Stimulated activated CD4-positive, alpha-beta T cell treated with anti-CD3 and anti-CD28 coated beads, Interleukin-4, amount 100 ng/mL, for 48 hours (primary cell): ENCODE measurements at places on chromosomes 5 and 9.

GRCh38 chr9:93660352-93661046, 84.1 kb downstream of the PHF2 start:
- no peak for DNase-seq

- DNase-seq, result no peak
Observed at GRCh38 chr9:108162664-108163063, 673.1 kb upstream of the KLF4 start.

- DNase-seq, result no peak
Observed at GRCh38 chr5:178431063-178431781, 159.0 kb downstream of the COL23A1 start.

DNA sequence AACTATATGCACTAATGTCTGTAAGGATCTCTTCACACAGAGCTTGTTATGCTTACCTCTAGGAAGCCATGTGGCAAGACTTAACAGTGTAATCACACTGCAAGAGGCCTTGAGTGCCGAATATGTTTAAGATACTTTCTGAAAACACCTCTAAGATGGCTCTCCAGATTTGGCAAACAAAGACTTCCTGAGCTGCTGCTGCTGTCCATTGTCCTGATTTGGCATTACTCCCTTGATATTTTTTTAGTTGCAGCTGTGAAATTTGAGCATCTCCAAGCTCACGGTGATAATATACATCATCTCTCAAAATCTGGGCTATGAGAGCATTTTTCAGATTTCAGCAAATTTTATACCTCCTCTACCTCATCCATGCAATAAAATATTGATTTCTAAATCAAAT, 384.5 kb upstream of the CDH6 start:
- DNase-seq, result no peak

DNA sequence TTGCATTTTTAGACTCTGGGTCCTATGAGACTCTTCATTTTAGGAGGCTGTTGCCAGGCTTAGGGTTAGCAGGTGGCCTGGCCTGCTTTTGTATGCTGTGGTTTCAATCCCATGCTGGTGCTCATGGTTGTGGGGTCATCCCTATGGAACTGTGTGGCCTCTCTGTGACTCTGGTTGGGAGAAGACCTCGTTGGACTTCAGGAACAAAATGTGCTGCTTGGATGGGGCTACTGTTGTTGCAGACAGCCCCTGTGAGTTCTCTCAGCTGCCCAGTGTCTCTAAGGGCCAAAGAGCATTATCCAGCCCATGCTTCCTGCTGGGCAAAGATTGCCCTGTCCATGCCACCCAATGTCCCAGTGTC, 169.5 kb upstream of the S1PR3 start:
- no peak for DNase-seq

DNA sequence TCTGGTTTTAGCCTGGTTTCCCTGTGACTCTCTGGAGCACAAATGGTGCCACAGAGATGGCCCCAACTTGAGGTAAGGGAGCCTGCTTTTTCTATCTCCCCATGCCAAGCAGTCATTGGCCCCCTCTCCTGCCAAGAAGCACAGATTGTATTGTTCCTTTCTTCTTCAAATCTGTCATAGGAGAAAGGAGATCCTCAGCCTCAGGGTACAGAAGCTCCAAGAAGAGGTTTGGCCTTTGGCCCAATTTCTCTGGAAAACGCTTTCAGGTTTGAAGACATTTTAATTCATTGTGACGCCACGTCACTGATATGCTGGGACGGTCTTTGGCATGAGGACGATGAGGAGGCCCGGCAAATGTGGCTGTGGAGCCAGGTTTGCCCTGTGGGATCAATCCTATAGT, 29.2 kb upstream of the PANK3 start:
- no peak for DNase-seq

DNA sequence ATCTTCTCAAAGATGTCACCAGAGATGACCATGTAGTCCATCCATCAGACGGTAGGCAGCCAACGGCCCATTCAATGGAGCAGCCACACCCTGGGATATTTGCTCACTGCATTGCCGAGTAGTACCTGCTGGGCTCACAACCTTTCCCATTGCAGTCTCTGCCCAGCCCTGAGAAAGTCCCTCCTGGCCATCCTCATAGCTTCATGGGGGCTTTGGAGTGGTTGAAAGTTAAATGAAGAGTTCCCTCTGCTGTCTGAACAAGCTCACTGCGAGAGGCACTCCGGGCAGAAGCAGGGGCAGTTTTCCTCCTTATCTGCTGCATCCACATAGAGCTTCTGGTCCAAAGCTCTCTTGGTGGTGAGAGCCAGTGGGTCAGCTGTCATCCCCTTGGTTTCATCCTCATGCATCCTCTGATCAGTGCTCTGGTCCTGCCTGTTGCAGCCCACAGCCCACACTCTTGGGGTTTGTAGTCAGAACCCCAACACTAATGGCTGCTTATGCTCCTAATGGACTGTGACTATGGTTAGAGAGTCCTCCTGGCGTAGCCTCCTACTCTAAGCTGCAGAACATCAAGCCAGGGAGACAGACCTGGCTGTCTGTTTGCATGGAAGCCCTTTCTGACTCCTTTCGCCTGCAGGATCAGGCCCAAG, 23.3 kb downstream of the TNFSF8 start:
- no peak for DNase-seq

DNA sequence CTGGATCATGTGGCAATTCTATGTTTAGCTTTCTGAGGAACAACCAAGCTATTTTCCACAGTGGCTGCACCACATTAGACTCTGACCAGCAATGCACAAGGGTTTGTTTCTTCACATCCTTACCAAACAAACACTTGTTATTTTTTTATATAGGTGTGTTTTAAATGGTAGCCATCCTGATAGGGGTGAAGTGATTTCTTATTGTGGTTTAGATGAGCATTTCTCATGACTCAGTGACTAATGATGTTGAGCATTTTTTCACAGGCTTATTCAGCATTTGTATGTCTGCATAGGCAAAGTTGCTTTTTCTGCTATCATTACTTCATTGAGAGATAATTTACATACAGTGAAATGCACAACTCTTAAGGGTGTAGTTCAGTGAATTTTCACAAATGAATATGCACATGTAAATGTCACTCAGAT, 36.0 kb downstream of the ANKRD33B start:
- DNase-seq, result no peak

DNA sequence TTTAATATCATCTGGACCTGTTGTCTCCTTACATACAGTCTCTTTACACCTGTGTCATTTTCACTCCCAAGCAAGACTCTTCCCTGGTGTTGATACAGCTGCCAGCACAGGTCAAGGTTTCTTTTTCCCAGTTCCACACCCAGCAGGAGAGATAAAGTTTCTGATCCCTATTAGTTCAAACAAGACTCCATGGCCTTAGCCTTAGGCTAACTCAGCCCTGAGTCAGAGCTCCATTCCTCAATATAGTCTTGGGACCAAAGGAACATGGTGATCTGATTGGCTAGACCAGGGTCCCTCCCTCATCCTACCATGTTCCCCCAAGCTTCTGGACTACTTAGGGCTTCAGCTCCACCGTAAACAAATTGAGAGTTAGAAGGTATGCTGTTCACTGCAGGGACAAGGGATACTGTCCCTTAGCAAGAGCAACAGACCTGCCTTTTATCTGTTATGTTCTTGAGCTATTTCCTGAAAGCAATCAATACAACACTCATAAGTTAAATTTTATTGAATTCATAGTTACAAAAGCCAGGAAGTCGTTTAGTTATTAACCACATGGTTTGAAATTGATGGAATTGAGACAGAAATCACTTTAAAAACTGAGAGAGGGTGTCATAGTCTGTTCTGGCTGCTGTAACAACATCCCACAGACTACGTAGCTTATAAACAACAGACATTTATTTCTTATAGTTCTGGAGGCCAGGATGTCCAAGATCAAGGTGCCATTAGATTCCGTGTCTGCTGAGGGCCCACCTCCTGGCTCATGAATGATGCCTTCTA, 20.5 kb downstream of the SLC1A1 start:
- DNase-seq, result no peak

DNA sequence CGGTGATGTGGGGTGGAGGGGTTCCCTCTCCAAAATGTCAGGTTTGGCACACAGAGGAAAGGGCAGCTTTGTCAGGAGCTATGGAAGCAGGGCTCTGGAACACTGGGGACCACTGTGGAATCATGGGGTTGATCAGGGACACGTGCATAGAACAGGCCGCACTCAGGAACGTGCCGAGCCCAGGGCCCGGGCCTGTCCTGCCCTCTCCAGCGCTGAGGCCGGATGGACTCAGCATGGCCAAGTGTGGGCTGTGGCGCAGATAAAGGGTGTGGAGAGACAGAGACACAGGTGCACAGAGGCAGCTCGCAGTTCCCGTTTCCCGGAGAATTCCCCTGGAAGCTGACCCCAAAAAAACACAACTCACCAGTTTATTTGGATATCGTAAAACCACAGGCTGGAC, 37.8 kb upstream of the SLC6A3 start:
- no peak for DNase-seq

GRCh38 chr5:57902095-57902494, 419.5 kb upstream of the ACTBL2 start:
- DNase-seq, result no peak

GRCh38 chr5:144438237-144438636, 267.6 kb downstream of the KCTD16 start:
- DNase-seq, result no peak

DNA sequence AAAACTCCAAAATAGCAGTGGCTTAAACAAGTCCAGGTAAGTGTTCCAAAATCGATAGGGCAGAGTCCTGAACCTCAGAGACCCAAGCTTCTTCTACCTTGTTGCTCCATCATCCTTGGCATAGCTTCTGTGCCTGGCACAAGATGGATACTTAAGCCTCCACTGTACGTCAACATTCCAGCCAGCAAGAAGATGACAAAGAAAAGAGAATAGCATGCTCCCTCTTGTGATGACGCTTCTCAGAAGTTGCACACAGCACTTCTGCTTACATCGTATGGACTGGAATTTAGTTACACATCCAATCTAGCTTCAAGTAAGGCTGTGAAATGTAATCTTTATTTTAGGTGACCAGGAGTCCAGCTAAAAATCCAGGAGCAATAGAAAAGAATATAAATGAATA, 227.4 kb downstream of the ESM1 start:
- DNase-seq, result no peak

- DNase-seq, result no peak
Observed at GRCh38 chr5:171898386-171898785, 108.1 kb downstream of the FBXW11 start.
